ENCODE measurements at places on chromosomes 16 and 17.
A peak's percentile ranks its signal among the peaks of the same experiment; 100 is the strongest.

DNA sequence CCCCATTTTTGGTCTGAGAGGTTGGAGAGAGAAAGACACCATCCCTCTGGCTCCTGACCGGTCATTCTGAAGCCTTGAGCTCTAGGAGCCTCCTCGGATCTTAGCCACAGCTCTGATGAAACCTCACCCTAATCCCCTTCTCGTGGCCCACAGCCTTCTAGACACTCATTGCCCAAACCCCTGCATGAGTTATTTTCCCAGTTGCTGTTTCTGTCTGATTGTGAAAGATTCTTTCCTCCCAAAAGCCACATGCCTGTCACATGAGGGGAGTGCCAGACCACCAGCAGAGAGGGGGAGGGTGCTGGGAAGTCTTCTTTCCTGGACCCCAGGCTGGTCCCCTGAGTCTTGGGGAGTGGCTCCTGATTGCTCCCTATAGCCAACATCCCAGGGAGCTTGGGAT lies 17.6 kb upstream of the ABR start:
- DNase-seq, result no peak

DNA sequence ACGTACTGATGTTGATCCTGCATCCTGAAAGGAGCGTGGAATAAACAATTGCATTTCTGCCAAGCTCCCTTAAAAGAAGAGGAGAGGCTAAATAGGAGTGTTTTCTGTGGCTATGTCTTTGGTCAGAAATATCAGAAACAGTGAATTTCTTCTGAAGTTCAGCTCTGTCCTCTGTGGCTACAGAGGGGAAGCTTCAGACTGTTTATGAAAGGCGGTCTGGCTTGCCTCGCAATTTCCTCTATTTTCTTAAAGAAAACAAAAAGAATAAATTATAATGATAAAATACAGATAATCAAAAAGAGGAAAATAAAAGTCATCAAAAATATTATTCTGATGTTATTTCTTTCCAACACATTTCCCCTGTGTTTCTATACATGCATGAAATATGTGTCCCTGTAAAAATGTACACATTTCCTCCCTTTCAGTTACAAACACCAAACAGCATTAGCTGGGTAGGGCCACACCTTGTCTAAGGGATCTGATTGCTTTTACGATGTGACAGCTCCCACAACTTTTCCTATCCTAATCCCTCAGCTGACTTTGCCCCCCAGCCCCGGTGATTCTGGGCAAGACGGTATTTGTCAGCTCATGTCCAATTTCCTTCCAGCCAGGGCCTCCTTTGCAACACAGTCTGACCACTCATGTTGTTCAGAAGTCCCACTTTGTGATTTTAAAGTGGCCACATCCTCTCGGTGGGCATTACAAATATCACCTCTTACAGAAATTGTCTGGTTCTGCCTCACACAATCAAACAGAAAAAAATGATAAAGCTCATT lies 439.0 kb downstream of the HS3ST3B1 start:
- DNase-seq, result no peak

DNA sequence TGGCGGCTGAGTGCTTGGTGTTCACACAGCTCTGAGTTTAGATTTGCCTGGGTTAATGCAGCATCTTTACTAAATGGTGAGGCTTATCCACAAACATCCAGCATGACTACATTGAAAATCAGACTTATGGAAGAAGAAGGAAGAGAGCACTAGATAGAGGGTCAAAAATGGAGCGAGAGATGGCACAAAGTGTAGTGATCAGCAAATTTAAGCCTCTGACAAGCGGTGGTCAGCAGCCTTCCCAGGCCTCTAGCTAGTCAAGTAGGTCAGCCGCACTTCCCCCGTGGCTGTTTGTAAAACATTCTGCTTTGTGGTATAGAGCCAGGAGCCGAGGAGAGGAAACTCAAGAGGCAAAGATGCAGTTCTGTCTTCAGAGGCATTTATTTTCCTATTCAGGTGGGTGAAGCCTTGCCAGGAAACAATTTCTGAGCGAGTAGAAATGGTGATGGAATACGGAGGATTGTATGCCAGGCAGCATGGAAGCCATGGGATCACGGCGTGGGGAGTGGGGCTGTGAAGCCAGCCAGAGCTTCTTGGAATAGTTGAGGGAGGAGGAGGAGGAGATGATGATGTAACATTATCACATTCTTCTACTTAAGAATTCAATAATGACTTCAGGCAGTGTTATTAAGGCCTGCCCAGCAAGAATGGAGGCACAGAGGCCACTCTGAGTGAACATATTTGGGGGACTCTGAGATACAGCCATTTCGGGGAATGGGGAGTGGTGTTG lies 118.9 kb downstream of the MSI2 start:
- no peak for DNase-seq

GRCh38 chr16:88558457-88559442 lies 11.5 kb upstream of the ZC3H18 start:
- DNase-seq, result no peak

DNA sequence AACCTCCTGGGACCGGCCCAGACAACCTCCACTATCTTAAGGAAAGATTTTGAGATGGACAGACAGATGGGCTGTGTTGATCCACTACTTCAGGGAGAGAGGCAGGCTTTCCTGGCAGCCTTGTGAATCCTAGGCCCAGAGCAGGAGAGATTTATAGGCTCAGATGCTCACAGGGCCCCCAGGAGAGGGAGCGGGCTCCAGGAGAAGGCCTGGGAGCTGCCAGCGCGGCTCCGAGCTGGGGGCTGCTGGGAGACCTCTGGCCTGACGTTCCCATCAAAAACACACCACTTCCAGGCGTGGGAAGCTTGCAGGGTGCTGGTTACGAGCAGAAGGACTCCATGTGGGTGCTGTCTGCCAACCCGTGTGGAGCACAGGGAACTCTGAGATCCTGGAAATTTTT lies 53.2 kb downstream of the MYH11 start:
- DNase-seq, result no peak

DNA sequence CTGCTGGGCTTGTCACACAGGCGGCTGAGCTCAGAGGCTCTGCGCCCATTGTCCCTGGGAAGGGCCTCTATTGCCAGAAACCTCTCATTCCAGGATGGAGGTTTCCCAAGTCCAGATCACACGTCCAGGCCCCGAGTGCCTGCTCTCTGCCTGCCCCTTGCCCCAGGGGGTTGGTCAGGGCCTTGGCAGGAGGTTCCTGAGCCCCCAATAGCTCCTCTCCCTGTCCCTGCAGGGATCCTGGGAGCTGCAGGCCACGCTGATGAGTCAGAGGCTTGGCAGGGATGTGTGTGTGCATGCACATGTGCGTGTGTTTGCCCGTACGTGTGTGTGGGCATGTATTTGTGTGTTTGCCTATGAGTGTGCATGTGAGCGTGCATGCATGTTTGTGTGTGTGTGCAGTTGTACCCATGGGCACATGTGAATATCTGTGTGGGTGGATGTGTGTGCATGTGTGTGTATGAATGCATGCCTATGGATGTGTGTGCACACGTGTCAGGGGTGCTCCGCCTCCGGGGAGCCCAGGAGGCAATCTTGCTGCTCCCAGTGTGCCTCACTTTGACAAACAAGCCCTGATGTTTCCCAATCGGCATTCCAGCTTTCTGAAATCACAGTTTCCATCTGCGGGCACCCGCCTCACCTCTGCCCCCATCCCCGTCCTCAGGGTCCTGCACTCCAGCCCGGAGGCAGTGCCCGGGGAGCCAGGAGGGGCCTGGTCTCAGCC lies 98.4 kb upstream of the GSE1 start:
- no peak for DNase-seq

- no peak for DNase-seq
Measured at GRCh38 chr17:39090908-39091665, 60.4 kb downstream of the PLXDC1 start.

DNA sequence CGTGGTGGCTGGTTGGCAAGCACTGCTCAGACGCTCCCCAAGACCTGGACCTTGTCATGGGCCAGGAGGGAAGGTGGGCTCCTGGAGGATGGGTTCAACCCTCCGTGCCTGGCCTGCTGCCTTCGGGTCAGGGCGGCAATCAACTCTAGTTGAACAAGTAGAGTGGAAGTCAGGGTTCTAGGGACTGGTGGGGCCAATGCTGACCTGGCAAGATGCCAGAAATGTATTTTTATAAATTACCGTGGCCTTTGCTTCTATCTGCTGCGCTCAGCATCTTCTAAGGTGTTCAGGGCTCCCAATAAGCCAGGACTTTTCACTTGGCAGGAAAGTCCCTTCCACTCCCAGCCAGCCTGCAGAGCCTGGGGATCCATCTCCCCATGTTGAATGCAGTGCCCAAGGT lies 207.1 kb upstream of the N4BP1 start:
- no peak for DNase-seq

DNA sequence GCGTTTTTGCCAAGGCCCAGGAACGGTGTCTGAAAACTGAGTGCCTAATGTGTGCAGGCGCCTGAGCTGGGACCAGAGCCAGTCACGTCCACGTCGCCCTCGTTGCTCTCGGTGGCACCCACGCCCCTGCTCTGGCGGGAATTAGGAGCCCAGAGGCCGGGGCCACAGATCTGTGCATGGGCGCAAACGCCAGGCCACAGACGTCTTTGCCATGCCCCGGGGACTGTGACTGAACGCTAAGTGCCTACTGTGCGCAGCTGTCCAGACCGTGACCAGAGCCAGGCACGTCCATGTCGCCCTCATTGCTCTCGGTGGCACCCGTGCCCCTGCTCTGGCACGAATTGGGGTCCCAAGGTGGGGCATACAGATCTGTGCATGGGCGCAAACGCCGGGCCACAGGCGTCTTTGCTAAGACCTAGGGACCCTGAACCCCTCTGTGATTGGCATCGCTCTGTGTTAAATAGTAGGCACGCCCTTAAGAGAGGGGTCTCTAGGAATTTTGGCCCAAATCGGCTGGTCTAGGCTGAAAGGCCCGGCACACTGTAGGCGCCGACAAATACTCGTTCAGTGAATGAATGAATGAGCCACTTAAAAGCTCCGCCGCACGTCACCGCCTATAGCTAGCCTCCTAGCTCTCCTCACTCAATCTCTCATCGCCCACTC lies 827 bp upstream of the UBALD1 start:
- no peak for DNase-seq

DNA sequence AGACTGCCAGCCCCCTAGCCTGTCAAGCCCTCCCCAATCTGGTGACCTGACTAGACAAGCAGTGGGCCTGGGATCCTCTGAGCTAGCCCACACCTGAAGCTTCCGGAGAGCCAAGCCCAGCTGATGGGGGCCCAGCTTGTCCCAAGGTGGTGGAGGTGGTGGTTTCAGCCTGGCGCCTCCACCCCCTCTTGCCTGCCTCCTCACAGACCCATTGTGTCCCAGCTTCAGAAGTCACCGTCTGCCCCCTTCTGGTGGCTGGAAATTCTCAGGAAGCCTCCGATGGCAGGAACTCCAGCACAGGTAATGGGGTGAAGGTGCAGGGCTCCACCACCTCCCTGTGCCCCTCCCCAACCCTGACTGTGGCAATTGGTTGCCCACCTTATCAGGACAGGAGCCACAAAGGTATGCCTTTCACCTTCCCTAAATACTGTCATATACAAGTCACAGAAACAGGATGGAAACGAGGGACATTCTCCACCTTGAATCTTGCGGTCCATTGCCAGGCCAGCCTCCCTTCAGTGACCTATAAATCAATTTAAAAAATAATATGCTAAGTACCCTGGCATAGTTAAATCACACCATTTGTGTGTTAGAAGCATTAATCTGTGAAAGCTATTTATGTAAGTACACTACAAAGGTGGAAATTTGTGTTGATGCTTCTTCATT lies 66.0 kb upstream of the ZNF423 start:
- DNase-seq, result peak; percentile 26

- DNase-seq, result no peak
Measured at GRCh38 chr17:68179236-68179925, 68.5 kb upstream of the AMZ2 start.

DNA sequence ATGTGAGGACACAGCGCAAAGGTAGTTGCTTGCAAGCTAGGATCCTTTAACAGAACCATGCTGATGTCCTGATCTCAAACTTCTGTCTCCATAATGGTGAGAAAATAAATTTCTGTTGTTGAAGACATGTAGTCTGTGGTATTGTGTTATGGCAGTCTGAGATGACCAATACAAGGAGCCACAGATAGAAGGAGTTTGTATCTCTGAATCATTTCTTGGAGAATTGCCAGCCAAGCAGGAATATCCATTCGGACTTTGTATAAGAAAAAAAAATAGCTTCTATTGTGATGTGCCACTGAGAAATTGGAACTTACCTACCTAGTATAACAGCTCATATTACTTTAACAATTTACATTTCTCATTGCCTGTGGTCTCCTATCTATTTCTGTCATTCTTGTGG lies 447.6 kb upstream of the CA10 start:
- DNase-seq, result no peak

DNA sequence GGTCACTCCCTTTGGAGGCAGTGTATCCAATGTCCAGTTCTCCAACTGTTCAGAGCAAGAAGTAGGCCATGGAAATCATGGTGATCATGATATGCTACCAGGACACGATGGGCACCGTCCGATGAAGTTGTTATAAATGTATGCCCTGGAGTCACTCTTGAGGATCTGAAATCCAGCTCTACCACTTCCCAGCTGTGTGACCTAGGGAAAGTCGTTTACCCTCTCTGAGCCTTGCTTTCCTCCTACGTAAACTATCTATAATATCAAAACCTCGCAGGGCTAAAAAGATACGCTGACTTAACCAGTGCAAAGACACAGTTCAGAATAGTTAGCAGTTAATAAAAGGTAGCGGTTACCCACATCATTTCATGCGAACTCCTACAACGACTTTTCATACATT lies 194.2 kb downstream of the XYLT1 start:
- no peak for DNase-seq

DNA sequence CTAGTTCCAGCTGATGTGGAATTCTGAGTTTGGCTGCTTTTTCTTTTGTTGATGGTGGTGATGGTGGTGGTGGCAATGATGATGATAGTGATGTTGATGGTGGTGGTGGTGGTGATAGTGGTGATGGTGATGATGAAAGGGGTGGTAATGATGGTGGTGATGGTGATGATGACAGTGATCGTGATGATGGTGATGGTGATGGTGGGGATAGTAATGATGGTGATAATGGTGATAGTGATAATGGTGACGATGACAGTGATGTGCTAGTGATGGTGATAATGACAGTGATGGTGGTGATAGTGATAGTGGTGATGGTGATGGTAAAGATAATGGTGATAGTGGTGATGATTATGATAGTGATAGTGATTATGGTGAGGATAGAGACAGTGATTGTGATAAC lies 61.5 kb downstream of the BMERB1 start:
- DNase-seq, result no peak

DNA sequence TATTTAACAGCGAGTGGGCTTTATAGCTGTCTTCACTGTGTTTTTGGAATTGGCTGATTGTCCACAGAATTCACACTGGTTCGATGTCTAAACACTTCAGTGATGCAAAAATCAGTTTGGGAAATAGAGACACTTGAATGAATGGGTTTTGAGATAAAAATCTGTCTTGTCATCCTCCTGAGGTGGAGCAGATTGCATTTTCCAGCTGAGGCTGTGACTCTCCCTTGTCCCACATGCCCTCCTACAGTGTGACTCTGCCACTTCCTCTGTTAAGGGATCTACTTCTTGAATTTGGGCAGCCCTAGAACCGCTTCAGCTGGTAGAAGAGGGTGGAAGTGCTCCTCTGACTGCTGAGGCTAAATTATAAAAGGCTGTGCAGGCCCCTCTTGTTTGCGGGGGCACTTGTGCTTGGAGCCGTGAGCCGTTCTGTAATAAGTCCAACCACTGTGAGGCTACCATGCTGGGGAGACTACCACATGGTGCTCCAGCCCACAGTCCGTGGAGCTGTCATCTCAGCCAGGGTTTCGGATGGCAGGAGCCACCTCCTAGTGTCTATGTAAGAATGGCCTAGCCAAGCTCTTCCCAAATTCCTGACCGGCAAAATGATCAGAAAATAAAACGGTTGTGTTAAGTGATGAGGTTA lies 175.9 kb downstream of the SPECC1 start:
- DNase-seq, result no peak
